IPS DF 6.9 (cell line): ENCODE measurements at places on chromosomes 4 and X.

- no peak for DNase-seq
Observed at GRCh38 chrX:123222920-123223319, 38.8 kb downstream of the GRIA3 start.

- DNase-seq = no peak
Observed at GRCh38 chr4:11743236-11743635, 314.5 kb upstream of the HS3ST1 start.

- no peak for DNase-seq
Observed at GRCh38 chrX:101595739-101596419, 21.9 kb downstream of the ARMCX6 start.

DNA sequence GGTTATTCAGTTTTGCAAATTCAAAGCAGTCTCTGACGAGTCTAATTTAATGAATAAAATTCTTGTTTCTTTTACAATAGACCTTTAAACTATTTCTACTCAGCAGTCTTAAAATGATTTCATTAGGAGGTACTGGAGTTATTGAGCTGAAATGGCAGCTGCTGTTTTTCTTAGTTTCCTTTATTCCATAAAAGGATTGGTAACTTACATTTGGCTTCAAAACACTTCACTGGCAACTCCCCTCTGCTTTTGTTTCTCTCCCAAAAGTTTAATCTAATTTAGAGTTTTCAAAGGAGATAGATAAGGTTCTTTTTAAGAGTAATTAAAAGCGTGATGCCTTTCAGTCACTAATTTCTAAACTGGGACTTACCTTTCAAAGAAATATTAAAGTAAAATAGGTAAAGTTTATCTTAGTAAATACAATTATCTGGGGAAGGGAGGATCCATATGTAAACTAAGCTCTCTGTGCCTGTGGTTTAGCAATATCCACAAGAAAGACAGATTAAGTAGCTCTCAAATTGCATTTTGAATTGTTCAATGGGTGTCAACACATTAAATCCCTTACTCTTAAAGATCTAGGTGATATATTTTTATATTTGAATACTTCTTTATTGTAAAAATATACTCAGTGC is 17.1 kb upstream of the PCDH10 start:
- no peak for DNase-seq

- DNase-seq = no peak
Observed at GRCh38 chr4:149584722-149585121, 230.9 kb downstream of the IQCM start.

DNA sequence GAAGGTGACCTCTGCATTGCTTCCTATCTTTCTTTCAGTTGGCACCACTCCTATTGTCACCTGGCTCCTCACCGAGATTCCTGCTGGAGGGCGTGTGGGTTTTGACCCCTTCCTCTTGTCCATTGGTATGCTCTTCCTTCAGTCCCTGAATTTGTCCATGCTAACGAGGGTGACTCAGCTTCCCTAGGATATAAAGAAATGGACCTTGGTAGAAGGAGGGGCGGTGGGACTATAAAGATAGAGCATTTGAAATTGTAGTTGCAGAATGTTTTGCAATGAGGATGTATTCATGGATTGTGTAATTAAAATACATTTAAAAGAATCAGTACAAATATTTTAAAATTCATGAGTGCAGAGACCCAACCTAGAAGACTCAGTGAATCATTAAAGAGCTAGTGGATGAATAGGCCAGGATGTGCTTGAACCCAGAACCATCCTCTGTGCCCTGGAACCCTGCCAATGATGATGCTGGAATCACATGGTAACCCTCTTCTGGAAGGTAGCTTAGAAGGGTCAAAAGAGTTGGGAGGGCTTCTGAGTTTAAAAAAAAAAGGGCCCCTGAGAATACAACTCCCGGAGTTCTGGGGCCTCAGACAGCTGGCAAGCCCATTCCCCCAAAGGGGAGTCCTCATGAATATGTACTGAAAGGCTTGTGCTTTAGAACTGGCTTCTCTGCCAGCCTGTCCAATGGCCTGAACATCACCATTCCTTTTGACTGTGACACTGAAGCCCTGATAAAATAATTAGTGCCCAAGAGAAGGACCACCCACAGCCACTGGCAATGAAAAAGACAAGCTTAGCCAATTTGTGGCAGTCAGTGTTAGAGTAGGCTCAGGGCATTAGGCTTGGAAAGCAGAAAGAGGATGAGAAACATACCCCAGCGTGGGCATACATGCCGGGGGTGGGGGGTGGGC is 8.0 kb downstream of the XPNPEP2 start:
- DNase-seq = no peak
